ENCODE measurements at places on chromosomes 1 and 21.

DNA sequence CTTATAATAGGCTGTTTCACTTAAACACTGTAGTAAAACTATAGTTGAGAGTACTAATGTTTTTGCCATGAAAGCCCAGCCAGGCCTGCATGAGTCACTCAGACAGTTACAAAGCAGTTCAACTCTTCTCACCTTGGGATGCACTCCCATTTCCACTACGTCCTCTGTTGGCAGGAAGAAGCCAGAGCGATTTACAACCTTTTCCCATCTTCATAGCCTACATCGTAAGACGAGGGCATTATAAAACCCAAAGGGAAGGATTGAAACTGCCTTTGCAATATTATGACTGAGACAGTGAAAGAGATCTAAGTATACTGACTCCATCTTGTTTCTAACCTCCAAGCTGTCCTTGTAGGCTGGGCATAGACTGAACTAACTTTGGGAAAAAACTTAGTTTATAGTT is 71.8 kb upstream of the CSF1 start:
- peak; percentile 68 for DNase-seq

DNA sequence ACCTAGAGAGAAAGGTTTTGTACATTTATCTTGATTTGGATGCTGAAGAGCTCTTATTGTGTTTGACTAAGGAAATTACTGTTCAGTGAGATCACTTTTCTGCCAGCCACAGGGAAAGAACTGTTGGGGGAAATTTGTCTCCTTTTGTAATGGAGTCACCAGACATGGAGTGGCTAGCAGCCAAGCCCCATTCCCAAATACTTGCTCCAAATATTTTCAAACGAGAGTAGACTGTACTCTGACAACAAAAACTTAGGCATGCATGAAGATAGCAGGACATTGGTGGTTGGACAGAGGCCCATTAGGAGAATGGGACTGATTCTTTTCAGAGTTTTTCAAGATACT is 21.1 kb downstream of the IPO9 start:
- DNase-seq: peak; percentile 51

- DNase-seq: no peak
Measured at GRCh38 chr1:214228976-214229375, 52.0 kb upstream of the SMYD2 start.

DNA sequence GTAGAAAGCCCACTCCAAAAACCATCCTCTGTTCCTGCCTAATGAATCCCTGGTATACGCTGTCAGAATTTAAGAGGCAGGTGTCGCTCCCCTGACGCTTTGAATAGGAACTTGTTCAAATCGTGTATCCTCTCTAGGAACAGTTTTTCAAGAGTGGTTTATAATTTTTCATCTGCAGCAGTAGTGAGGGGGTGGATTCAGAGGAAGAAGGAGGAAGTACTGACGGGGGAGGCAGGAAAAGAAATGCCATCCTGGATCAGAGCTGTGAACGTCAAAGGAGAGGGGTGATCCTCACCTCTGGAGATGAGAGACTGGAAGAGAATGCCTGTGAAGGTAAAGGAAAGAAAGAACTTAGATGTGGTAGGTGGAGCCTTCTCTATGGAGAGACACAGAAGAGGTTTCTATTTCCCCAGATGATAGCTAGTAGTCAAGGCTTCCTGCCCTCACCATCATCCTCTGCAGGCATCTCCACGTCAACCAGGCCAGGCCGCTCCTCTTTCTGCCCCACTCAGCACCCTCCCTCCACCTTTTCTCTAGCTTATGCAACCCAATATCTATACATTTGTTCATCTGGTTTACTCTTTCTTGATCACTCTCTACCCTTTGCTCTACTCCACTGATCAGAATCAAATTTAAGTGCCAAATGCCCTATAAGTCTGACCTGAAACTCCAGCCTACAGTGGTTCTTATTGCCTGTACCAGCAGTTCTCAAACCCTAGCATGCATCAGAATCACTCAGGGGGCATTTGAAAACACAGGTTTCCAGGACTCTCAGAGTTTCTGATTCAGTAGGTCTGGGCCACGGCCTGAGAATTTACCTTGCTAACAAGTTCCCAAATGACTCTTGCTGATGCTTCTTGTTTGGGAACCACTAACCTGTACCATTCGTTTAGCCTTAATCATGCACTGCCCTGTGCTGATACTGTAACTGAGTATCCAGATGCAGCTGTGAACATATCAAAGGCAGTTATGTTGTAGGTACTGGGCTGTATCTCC is 13.1 kb upstream of the BCL9 start:
- no peak for DNase-seq

DNA sequence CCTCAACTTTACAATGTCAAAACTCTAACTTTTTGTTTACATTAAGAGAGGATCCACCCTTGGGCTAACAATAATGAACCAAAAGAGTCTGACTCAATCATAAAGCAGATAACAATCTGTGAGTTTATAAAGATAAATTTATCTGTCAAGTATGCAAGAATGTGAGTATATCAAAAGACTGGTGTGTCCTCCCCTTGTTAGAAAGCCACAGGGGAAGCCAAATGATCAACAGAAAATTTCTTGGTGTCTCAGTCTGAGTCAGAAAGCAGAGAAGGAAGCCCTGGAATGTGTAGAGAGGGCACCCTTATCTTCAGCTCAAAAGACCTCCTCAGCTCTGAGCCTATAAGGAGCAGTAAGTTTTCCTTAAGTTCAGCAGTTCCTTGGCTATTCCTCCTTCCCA is 13.9 kb upstream of the PDIK1L start:
- DNase-seq: no peak

GRCh38 chr1:202143011-202143767 is 1.3 kb downstream of the ARL8A start:
- peak; percentile 47 for DNase-seq

GRCh38 chr21:35520302-35520701 is 471.2 kb upstream of the RUNX1 start:
- DNase-seq: no peak

DNA sequence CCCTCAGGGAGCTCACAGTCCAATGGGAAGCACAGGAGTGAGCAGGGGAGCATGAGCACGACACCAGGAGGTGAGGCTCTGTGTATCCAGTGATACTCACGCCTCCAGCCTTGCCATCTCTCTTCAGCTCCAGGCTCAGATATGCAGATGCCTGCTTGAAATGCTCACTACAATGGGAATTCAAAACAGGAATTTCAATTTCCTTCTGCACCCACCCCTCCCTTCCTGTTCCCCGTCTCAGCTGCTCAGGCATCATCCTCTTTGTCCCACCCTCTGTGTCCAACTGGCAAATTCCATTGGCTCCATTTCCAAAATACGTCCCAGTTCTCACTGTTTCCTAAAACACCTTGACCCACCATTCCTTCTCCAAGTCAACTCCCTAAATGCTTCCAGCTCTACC is 58.9 kb downstream of the FBXO2 start:
- no peak for DNase-seq

- DNase-seq: peak; percentile 93
Measured at GRCh38 chr1:32724678-32725614, 22.4 kb upstream of the SYNC start.

DNA sequence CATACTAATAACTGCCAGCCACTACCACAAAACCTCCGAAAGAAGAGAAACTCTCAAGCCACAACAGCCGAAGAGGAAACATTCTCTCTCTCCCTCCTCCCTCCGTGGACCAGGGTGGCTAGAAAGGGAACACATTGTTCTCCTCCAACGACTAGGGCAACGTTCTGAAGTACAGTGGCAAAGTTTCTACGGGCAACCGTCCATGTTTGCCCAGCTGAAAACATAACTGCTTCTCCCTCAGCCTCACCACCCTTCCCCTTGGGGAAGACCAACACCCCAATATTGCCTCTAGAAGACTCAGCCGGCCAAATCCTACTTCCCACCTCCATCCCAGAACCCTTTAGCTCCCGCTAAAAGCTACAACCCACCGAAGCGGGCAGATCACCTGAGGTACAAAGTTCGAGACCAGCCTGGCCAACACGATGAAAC is 2.0 kb downstream of the GLUL start:
- peak; percentile 34 for DNase-seq

GRCh38 chr1:111778066-111778465 is 22.4 kb downstream of the DDX20 start:
- no peak for DNase-seq

- DNase-seq: peak; percentile 100
Measured at GRCh38 chr1:215114154-215114933, 31.8 kb downstream of the KCNK2 start.

DNA sequence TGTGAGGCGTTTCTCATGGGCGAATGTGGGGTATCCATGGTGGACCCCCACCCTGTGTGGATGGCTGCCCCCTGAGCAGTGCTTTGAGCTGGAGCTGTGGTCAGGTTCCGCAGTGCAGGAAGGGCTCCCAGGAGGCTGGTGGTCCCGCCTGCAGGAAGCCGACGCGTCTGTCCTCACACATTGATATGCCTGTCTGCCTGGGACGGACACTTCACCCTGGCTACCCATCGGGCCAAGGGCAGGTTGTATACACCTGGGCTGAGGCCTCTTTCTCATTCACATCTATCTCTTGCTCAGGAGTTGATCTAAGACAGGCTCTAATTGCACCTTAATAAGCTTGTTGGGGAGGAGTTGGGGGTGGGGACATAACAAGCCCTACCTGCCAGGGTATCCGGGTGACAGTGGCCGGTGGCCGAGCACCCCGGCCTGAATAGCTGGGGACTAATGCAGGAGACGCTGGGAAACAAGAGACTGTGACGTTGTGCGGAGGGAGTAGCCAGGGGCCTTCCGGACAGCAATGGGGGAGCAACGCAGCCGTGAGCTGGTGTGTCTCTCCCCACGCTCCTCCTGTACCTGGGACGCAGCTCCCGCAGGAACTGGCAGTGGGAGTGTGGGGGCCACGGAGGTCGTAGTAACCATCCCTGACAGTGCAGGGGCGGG is 21.7 kb downstream of the PDXK start:
- DNase-seq: no peak
